ENCODE measurements at places on chromosomes 2 and 18.
A peak's percentile ranks its signal among the peaks of the same experiment; 100 is the strongest.

- no peak for DNase-seq
Observed at GRCh38 chr2:133633881-133634409, 65.7 kb upstream of the NCKAP5 start.

DNA sequence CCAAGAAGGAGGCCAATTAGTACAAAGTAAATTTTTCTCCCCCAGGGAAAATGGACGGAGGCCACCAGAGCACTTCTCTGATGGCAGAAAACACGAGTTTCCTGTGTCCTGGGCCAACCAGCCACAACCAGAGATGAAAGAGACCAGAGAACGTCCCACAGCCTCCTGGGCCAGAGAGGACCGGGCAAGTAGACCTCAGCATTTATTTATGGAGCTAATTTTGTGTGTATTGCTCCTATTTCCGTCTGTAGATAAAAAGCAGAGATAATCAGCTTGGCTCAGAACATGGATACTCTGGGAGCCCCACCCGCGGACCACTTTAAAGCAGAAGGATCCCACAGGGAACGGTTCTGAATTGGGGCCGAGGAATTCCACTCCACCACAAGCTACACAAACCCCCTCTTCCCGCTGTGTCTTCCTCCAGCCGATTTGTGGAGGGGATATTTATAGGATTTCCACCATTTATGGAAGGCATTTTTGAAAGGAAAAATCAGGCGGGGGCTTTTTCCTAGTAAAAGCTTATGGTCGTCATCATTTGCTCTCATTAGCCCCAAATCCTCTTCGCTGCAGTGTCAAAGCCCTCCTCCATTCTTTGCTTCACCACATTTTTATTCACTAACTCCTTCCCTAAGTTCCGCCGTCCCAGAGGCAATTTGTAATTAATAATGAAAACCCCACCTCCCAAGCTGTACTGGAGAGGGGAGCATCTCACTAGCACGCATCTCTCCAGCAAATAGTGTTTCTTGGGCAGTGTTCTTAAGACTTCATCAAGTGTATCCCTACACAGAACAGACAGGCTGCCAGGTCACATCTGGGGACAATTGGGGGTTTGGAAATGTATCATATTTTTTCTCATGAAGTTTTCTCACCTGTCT, 43.7 kb upstream of the TWIST2 start:
- no peak for DNase-seq

DNA sequence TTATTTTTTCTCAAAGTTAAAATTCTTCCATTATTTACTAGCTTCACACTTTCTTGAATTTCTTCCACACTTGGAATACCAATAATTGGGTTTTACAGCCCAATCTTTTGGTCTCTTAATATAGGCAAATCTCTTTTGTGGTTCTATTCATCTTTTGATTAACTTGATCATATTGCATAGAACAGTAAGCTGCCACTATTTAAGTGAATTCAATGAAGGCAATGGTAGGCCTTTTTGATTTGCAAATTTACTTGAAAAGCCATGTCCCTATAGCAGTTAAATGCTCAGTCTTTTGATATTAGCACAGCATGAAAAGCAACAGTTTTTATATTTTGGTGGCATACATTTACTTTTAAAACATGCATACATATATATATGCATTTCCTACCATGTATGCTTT, 20.2 kb upstream of the DYNC1I2 start:
- DNase-seq, result no peak

DNA sequence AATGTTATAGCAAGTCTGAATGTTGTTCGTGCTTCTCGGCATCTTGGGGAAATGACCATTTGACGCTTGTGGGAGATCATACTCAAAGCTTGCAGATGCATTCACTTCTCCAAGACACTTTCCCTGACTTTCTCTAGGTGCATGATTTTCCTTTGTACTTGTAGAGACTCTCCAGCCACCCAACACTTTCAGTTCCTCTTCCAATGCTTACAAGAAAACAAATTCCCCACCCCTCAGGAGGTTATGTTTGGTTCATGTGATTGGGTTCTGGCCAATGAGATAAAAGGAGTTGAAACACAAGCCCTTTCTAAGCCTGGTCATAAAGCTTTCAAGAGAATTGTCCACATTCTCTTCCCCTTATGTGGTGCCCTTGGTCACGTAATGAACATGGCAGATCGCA, 156.3 kb downstream of the EPHA4 start:
- no peak for DNase-seq

DNA sequence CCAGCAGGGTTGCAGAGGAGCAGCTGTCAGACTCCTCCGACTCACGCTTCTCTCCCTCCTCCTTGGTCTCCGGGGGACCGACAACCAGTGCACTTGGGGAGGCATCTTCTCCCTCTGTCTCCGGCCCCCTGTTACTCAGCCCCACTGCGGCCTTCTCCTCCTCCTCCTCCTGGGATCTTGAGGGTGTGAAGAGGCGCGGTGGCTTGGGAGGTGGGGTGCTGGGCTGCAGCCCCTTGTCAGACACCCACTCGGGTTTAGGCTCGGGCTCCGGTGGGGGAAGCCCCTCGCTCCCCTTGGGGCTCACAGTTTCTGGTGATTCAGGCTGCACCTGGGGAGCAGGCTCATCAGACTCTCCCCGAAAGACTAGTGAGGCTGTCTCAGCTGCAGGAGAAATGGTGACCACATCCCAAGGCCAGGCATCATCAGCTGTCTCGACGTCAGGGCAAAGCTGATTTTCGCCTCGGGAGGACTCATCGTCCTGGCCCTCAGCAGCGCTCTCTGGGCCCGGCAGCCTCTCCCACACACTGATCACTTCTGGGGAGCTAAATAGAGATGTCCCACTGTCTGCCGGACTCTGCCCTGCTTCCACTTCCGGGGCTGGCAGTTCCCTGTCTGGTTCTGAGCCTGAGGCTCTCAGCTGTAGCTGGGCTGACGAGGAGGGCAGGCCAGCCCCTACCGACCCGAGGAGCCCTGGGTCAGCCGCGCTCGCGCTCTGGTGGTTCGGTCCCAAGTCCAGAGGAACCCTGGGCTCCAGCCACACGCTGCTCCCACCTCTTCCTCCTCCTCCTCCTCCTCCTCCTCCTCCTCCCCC, 9.0 kb upstream of the SFXN5 start:
- DNase-seq, result no peak

DNA sequence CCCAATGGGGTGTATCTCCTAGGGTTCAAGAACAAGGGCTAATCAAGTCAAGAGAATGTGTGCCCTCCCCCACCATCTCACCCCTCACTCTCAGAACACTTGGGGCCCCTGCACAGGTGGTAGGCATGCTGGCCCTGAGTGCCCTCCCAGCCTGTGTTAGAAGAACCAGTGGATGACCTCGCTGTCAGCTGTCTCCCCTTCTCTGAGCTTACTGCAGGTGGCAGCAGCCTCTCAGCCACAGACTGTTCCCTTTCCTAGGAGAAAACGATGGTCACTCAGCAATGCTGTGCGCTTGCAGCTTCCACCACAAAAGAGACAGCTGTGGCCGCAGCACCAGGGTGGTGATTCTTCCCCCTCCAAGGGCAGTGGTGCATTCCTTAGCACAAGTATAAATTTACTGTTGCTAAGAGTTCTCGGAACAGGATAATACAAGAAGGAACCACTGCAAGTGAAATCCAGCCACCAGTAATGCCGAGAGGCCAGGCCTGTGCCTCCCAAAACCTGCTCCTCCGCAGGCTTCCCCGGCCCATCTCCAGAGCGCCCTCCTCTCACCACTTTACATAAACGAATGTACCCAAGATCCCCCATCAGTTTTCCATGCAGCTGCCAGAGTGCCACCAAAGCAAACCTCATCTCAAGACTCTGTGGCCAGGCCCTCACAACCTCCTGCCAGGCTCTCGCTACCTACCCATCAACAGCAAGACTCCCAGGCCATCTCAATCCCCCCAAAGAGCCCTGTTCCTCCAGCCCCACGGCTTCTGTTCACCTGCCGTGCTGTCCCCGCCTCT, 935 bp upstream of the RAMP1 start:
- peak; percentile 78 for DNase-seq

GRCh38 chr2:32425719-32426141, 68.9 kb downstream of the BIRC6 start:
- DNase-seq, result peak; percentile 38

- DNase-seq, result no peak
Observed at GRCh38 chr2:191263050-191263449, 17.8 kb downstream of the MYO1B start.

DNA sequence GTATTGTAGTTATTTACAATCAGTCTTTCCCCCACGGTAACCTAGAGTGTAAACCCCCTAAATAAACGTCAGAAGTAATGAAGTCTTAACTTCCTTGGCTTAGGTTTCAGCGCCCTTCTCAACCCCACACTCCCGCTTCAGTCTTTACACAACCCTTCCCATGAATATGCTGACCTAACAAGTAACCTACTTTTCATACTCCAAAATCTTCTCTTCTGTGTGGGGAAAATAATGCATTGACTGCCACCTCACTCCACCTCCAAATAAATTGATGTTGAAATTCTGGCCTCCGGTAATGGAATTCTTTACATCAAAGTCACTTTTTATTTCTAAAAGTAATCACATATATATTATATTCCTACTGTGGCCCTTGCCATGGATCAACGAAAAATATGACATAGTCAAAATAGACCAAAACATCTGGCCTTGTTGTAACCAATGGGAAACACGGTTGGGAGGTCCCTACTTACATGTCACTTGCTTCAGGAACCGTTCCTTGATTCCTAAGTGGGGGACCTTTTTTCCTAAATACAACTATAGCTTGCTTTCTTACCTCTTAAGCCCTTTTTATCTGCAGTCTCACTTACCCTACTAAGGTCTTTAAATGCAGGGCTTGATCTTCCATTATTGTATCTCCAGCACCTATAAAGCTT, 961 bp downstream of the GEN1 start:
- DNase-seq, result no peak

DNA sequence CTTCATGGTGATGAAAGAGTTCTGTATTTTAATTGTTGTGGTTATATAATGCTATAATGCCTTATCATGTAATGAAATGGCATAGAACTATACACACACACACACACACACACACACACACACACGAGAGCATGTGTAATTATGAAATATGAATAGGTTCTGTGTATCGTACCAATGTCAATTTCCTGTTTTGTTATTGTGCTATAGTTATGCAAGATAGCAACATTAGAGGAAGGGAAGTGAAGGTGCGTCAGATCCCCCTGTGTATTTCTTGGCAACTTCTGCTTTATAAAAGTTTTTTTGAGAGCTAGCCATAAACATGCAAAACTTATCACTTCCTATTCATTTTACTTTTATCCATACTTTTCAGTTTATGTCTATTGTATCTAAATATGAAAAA, 60.7 kb upstream of the ARHGAP15 start:
- DNase-seq, result no peak

GRCh38 chr2:223697892-223698645, 95.9 kb upstream of the SCG2 start:
- no peak for DNase-seq

GRCh38 chr18:10018289-10018688, 104.5 kb downstream of the VAPA start:
- no peak for DNase-seq

All from AG04450 (cell line).